Stimulated activated CD8-positive, alpha-beta memory T cell treated with anti-CD3 and anti-CD28 coated beads, Interleukin-2, amount 100 ng/mL, for 1 hour (primary cell): ENCODE measurements at places on chromosomes 4 and X.

- DNase-seq, result no peak
Measured at GRCh38 chrX:139708067-139708466, at the start of gene MCF2. Gene MCF2 (minus strand): TSS chrX:139708167. CDS start chrX:139651744, 56,423 bp downstream.

- DNase-seq, result no peak
Measured at GRCh38 chr4:67702166-67702565, 1.2 kb upstream of the UBA6 start.

DNA sequence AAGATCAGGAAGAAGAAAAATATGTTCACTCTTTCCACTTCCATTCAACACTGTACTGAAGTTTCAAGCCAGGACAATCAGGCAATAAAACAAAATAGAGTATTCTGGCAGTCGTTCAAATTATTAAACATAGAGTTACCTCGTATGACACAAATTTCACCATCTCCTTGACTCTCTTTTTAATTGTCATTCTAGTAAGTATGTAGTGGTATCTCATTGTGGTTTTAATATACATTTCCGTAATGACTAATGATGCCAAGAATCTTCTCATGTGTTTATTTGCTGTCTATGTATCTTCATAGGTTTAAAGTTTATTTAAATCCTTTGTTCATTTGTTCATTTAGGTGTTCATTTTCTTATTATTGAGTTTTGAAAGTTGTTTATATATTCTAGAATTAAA is 352.2 kb downstream of the IDS start:
- DNase-seq, result no peak

DNA sequence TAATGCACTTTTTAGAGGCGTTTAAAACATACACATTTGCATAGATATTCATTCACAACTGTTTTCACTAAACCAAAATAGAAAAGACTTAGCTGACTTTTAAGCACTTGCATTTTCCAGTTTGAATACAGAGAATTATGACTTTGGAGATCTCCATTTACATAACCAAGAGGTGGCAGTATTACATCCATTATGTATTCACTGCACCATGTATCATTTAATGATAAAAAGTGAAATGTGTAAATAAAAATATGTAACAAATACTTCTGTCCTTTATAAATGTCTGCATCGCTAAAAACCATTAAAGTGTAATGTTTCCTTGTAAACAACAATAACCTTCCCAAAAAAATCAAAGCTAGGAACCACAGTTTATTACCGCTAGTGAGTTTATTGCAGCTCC is 413.2 kb downstream of the FGF13 start:
- no peak for DNase-seq

GRCh38 chrX:81779701-81780100 is 577.8 kb downstream of the SH3BGRL start:
- no peak for DNase-seq

GRCh38 chr4:21290562-21290961 is 590.3 kb downstream of the PACRGL start:
- DNase-seq, result no peak

DNA sequence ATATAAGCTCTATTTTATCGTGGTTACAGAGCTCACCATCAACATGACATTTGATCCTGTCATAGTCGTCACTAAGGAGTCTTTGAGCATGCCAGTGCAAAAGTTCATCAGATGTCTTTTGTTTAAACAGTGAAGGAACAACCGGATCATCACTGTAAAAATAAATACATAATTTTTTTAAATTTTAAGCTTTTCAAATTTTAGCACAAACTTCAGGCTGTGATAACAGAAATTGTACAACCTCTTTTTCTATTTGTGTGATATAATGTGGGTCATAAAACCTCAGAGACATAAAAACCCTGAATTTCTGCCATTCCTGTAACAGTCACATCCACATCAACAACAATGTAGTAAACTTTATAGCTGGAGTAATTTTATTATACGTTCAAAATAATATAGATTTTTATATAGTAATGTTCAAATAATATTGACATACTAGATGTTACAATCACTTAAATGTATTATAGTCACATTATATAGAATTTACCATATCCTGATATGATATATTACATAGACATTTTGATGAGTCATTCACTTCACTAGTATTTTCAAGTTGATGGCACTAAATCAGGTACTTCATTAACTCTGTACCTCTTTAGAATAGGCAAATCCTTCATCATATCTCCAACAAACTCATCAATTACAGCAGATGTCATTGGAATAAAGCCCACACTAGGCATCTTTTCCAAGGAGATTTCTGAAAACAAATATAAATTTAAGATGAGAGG is 47.7 kb downstream of the DDX60L start:
- DNase-seq, result no peak

GRCh38 chrX:37509349-37509748 is 62.1 kb upstream of the LANCL3 start:
- no peak for DNase-seq

GRCh38 chr4:34720571-34720970 is 1523.7 kb downstream of the ARAP2 start:
- DNase-seq, result no peak
